Stimulated activated CD8-positive, alpha-beta memory T cell treated with anti-CD3 and anti-CD28 coated beads, Interleukin-4, amount 100 ng/mL, for 4 hours (primary cell): ENCODE measurements at places on chromosomes 2 and 18.

GRCh38 chr2:239943991-239944631 lies 81.0 kb downstream of the NDUFA10 start:
- DNase-seq = no peak

DNA sequence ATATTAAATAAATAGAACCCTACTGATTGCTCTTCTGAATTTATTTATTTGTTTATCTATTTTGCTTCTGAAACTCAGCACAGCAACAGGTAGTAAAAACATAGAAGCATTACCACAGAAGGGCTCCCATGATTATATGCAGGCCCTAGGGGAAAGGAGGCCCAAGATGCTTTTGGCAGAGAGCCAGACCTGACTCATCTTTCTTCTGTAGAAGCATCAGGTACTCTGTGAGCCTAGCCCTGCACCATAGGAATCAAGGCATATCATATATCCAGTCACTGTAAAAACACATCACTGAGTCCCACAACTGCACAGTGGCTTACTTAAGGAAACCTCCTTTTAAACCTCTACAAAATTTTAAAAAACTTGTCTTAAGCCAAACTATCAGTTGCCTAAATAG lies 1.8 kb downstream of the SCN9A start:
- no peak for DNase-seq

DNA sequence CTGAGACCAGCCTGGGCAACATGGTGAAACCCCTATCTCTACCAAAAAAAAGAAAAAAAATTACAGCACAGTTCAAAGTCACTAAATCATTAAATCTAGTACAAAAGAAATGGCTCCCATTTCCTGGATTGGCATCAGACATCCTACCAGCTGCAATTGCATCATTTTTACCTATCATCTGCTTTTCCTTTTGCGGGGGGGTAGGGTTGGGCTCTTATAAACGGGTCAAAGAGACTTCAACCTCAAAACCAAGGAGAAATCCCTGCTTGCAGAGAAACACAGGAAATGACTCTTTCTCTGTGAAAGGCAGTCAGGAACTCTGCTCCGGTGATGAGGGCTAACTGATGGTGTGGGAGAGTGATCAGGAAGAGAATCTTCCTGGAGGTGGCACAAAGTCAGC lies 45.3 kb upstream of the RFX8 start:
- DNase-seq = no peak

DNA sequence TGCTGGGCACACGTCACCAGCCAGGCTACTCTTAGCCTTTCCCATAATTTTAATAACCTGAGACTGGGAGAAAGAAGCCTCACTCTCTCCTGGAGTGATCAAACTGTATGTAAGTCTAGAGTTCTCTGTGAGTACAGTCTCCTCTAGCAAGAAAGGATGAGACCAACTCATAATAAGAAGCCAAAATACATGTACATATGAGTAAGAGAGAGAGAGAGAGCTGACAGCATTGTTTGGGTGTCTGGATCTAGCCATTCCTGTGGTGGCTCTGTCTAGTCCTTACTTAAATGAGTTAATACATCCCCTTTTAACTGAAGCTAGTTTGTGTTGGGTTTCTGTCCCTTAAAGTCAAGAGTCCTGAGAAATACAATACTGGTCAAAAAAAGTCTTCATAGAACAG lies 26.0 kb upstream of the ANXA4 start:
- no peak for DNase-seq

- no peak for DNase-seq
Observed at GRCh38 chr2:20565623-20566236, 85.2 kb downstream of the HS1BP3 start.

DNA sequence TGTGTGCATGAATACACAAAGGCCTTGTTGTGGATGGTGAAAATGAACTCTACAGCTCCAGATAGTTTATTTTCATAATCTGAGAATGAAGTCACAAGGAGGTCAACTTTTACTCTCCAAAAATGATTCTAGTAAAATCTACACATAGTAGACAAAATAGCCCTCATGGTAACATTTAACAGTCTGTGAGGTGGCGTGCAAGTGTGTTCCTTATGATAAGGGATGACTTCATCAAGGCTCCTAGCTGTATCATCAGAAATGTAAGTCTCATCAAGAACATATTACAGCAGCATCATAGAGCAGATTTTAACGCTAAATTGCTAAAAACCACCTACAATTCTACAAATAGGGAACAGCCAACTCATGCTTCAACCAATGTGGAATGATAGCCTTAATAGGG lies 72.3 kb upstream of the RIOK3 start:
- no peak for DNase-seq

DNA sequence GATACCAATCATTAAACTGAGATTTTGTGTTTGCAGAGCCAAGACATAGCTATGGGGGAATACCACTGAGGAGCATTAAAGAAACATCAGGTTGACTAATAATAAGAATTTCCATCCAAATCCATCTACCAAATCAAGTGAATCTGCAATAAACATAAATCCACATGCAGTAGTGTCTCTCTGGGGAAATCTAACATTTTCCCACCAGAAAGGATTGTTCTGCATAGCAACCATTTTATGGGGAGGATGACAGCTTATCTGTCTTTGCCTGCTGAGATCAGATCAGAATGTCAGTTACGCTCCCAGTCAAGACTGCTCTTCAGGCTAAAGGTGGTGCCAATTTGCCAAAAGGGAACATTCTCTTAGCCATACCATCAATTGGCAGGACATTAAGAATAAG lies 1098.9 kb upstream of the CHAC2 start:
- no peak for DNase-seq

DNA sequence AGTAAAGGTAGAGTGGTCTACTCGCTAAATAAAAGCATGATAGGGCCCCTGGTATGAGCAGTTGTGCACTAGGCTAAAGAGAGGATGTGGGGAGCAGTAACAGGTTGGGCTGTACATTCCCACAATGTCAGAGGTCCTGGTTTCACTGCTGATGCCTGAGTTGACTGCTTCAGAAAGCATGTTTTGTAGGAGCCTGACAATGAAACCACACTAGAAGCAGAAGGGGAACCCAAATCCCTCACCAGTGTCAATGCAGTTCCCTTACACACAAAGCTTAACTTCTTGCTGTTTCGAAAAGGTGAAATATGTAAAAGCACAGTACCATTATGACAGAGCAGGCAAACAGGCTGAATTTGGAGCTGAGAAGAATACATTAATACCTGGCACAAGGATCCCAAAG lies 291.7 kb upstream of the KYNU start:
- DNase-seq = no peak

- DNase-seq = no peak
Observed at GRCh38 chr2:130985831-130986649, 107.2 kb downstream of the FAM168B start.

- DNase-seq = no peak
Observed at GRCh38 chr2:66771359-66771976, 336.5 kb downstream of the MEIS1 start.

GRCh38 chr18:29652797-29653196 lies 1389.7 kb downstream of the DSC3 start:
- no peak for DNase-seq

- no peak for DNase-seq
Observed at GRCh38 chr2:10504370-10504993, 56.4 kb upstream of the ODC1 start.

DNA sequence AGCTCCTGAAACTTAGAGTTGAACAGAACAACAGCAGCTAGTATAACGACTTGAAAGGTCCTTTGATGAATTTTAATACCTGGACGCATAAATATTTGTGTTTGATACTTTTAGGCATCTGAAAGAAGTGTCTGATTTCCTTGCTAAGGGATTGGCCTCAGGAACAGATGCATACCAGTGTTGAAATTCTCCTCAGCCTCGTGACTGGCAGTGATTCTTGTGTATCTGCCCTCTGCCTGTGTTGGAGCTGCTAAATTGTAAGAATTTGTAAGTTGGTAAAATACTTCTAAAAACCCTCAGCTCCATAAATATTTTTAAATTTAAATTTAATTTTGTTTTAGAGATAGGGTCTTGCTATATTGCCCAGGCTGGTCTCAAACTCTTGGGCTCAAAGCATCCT lies 22.4 kb upstream of the SCYGR1 start:
- no peak for DNase-seq

DNA sequence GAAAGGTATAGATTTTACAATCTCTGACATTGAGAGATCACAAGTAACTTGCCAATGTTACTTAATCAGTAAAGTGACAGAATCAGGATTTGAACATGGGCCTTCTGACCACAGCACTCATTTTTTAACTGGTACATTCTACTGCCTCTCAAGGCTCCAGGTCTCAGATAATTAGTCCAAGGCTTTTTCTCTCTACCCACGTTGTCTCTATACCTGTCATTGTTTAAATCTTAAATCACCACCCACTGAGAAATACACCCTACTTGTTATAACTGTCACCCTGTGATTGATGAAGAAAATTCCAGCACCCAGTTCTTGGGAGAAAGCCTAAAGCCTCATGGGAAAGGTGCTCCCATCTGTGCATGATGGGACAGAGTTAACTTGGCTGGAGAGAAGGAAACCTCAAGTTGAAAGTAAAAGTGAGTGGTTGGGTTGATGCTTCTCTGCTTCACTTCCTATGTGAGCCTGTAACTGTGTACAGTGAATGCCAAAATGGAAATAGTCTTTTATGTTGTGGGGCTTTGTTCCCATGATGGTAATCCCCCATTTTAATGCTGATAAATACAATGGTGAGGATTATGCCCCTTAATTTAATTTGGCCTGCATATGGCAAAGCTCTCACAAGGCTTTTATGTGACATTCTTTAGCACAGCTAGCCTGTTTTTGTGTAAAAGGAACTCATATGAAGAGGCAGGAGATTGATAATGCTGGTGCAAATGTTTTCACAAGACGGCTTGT lies 190.1 kb upstream of the SP5 start:
- DNase-seq = no peak

GRCh38 chr2:139790136-139790535 lies 1009.9 kb upstream of the NXPH2 start:
- no peak for DNase-seq

DNA sequence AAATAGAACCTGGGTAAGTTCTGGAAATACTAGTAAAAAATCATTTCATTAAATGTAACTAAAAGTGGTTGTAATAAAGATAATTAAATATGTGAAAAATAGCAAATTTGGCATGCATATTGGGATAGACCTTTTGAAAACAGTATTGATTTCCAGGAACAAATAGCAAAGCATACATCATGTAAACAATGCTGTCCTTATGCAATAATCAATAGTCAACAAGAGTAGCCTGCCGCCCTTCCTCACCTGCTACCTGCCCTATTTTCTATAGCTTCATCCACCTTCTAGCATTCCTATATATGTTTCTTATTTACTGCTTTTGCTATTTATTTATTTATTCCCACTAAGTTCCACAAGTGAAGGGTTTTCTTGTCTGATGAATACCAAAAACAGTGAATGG lies 35.1 kb upstream of the KYNU start:
- no peak for DNase-seq

DNA sequence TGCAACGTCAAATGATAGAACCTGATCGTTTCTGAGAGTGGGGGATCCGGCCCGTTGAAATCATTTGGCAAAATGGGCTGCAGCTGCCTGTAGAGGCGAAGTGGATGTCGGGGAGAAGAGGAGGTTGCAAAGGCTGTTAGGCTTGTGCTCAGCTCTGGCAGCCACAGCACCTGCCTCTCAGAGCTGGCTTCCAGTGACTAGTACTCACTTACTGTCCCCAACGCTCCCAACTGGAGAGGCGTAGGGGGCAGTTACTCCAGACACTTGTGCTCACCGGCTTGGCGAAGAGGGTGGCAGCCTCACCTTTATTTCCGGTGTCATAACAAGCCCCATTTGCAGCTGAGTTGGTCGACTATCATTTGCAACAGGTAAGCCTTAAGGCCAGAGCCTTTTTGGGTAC lies 37.9 kb downstream of the NCK2 start:
- DNase-seq = no peak

DNA sequence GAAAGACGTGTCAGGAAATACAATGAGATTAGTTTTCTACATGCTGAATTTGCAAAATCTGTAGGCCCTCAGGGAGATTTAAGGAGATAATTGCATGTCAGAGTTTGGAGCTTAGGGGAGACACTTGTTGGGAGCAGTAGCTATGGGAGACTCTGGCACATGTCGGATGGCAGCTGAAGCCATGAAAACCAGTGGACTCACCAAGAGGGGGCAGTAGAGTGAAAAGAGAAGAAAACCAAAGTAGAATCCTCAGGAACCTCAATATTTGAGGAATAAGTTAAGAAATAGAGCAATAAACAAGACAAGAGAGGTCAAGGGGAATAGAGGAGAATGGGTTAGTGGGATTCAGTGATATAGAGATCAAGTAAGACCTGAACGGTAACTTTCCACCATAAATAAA lies 24.8 kb downstream of the RUFY4 start:
- DNase-seq = no peak

GRCh38 chr2:205372141-205372540 lies 310.2 kb upstream of the NRP2 start:
- DNase-seq = no peak

- DNase-seq = no peak
Observed at GRCh38 chr2:161233858-161234431, 73.7 kb downstream of the TANK start.

GRCh38 chr2:4077017-4077416 lies 373.6 kb downstream of the DCDC2C start:
- no peak for DNase-seq

- DNase-seq = no peak
Observed at GRCh38 chr2:55902971-55903370, 20.6 kb downstream of the EFEMP1 start.

DNA sequence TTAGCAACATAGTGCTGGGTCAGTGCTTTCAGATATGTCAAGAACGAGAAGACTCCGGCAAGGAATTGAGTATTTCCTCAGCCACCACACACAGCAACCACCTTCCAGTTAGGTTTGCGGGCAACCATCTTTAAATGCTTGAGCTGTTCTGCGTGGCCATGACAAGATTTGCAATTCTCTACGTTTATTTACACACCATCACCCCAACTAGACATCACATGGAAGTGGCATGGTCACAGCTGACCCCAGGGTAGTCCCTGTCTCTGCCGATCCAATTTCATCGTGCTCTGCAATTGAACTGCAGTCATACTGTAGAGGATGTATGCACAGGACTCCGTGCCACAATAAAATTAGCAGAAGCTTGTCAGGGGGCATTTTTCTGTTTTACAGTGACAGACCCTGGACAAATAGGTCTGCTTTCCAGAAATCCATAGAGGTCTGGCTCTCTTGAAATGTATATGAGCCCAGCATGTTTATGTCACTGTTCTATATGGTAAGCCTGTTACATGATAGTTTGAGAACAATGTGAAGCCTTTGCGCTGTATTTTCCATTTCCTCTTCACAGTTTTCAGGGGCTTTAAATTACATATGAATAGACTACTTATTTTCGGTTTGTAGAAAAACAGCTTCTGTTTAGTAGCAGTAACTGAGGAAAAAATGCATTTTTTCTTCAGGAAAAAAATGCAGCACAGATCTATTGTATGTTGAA lies 605.2 kb downstream of the NR4A2 start:
- no peak for DNase-seq

DNA sequence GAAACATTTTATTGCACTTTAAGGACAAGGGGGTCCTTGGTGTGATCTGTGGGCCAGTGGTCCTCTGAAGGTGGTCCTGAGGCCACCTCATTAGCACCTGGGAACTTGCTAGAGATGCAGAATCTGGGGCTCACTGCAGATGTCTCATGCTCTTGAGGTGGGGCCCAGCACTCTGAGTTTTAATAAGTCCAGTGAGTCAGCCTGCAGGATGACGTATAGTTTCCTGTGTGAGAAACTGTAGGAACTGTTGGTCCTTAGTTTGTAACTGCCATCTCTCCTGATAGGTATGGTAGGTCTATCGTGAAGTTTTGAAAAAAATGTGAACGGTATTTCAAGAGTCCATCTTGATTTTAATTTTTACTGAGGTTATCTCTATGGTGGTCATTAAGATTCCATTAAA lies 2.8 kb downstream of the TRPM8 start:
- no peak for DNase-seq
